ENCODE measurements at places on chromosomes 12 and 14.

GRCh38 chr12:116194935-116195431 lies 82.5 kb downstream of the MED13L start:
- no peak for DNase-seq

- DNase-seq, result no peak
Measured at GRCh38 chr12:117292688-117293087, 68.7 kb downstream of the NOS1 start.

- no peak for DNase-seq
Measured at GRCh38 chr14:44180975-44181374, 326.1 kb downstream of the FSCB start.

GRCh38 chr12:126700096-126700495 lies 1566.9 kb upstream of the TMEM132C start:
- no peak for DNase-seq

DNA sequence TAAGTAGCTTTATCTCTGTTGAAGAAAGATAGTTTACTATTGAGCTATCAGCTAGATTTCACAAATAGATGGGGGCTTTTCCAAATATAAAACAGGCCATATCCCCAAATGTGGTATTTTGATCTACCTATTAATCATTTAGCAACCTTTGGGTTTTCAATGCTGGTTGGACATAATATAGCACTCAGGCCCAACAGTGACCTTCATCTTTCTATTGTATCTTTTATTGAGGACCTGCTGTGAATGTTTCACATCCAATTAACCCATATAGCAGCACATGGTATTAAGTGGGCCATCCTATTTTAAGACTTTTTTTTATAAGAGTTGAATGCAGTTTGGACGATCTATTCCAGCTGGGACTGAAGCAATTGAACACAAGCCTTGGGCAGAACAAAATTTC lies 10.0 kb upstream of the NR1H4 start:
- no peak for DNase-seq

GRCh38 chr14:91801358-91801757 lies 66.0 kb downstream of the TC2N start:
- no peak for DNase-seq

GRCh38 chr12:13777374-13777773 lies 204.0 kb downstream of the GRIN2B start:
- DNase-seq, result no peak
